Activated CD4-positive, alpha-beta T cell treated with anti-CD3 and anti-CD28 coated beads, Interleukin-2, amount 10 ng/mL, durations not matched to agents 7 days and 5 days (primary cell): ENCODE measurements at places on chromosomes 1 and 21.

DNA sequence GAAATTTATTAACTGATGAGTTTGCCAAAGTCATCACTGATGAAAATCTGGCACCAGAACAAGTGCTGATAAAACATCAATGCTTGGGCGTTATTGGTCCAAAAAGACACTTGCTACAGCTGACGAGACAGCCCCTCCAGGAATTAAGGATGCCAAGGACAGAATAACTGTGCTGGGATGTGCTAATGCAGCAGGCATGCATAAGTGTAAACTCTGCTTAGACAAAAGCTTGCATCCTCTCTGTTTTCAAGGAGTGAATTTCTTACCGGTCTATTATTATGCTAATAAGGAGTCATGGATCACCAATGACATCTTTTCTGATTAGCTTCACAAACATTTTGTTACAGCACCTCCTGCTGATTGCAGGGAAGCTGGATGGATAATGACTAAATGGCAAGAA lies 402.0 kb downstream of the LTN1 start:
- DNase-seq = no peak

GRCh38 chr21:44547656-44548331 lies 3.5 kb downstream of the KRTAP10-2 start:
- DNase-seq = peak; percentile 45

- DNase-seq = no peak
Measured at GRCh38 chr1:15942661-15943327, 33.1 kb downstream of the ZBTB17 start.

- no peak for DNase-seq
Measured at GRCh38 chr1:89907727-89908212, 86.9 kb downstream of the LRRC8D start.

- no peak for DNase-seq
Measured at GRCh38 chr1:30054126-30054525, 669.3 kb downstream of the MATN1 start.

- DNase-seq = no peak
Measured at GRCh38 chr1:202081992-202082391, 40.7 kb upstream of the GPR37L1 start.

DNA sequence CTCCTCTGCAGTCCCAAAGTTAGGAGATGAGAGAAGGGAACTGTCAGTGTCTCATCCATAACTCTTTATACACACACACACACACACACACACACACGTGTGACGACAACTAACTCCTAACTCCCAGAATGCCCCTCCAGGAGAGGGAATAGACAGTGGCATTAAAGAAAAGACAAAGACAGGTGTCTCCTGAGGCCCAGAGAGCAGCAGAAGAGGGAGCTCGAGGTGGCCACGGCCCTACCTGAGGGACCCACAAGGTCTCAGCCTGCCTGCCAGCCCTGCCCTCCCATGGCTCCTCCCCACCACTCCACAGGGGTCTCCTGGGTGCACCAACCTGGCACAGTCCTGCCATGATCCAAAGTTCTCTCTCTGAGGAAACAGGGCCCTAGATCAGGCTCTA lies 1.6 kb upstream of the PHLDA3 start:
- no peak for DNase-seq

DNA sequence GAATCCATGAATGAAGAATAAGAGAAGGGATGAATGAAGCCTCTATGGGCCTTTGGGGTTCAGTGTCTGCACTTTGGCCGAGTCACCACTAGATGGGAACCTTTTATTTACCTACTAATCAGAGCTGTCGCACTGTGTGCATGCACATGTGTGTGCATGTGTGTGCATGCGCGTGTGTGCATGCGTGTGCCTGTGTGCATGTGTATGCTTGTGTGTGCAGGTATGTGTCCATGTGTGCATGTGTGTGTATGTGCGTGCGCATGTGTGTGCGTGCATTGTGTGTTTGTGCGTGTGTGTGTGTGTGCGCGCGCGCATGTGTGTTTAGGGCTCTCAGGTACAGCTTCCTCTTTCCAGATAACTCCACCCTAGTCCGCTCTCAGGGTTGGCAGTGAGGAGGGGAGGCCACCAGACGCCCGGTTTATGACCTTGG lies 20.4 kb upstream of the UBXN10 start:
- DNase-seq = no peak

- no peak for DNase-seq
Measured at GRCh38 chr1:27496604-27497155, 6.7 kb upstream of the WASF2 start.

DNA sequence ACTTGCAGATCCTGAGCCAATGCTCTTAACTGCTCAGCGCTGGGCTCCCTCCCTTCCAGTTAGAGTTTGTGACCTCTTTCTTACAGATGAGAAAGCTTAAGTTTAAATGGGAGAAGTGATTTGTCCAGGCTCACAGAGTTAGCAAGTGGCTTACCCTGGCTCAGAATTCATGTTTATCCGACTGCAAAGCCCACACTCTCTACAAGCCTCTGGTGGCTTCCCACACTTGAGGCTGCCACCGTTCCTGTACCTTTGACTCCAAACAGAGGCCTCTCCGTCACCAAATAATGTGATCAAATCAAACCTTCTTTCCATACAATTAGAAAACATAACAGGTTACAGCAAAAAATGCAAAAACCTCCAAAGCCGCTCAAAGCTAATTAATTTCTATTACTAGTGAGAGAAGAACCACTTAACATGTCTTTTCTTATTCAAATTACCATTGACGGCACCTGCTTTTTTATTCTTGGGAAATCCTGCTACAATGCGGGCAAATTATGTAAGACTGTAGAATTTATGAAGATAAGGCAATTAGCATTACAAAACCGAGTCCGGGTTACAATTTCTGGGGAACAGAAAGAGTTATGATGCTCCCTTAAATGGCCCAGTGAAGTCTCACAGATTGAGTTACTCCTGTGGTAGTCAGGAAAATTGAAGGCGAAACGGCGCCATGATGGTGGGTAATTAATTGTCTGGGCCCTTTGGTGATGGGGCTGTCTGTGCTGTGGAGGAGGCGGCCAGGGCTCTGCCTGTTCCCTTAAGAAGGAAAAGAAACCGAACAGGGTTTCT lies 324.3 kb upstream of the POU3F1 start:
- DNase-seq = no peak

- no peak for DNase-seq
Measured at GRCh38 chr1:83698644-83699043, 300.3 kb downstream of the TTLL7 start.

GRCh38 chr21:46500224-46500861 lies 41.7 kb downstream of the DIP2A start:
- peak; percentile 24 for DNase-seq

DNA sequence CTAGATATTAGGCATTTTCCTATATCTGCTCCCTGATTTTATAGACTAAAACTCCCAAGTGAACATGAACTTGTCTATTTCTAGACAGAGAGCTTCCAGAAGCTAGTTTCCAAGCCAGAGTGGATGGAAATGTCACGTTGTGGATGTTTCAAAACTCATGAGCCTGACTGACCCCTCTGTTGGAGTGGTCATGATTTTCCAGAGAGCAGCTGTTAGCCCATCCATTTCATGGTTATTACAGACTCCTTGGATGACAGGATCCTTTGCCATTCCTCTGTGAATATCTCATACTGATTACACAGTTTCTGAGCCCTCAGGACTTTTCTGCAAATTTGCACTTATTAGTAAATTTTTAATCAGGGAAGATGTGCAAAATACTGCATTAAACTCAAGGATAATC lies 76.8 kb upstream of the ATF3 start:
- DNase-seq = no peak

DNA sequence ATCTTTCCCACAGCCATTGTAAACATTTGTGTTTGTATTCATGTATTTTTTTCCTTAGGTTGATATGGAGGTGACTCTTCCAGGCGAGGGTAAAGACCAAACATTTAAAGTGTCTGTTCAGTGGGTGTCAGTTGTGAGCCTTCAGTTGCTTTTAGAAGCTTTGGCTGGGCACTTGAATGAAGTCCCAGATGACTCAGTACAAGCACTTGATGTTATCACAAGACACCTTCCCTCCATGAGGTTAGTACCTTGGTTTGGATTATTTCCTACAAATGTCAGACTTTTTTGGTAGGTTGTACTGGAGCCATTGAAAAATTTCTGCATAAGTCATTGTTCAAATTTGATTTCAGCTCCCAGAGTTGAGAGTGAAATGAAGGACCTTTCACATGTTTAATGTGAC lies 17.4 kb downstream of the AGO4 start:
- DNase-seq = no peak

GRCh38 chr1:10745886-10746455 lies 50.5 kb downstream of the CASZ1 start:
- no peak for DNase-seq

- no peak for DNase-seq
Measured at GRCh38 chr1:61013189-61013945, 69.0 kb upstream of the NFIA start.

DNA sequence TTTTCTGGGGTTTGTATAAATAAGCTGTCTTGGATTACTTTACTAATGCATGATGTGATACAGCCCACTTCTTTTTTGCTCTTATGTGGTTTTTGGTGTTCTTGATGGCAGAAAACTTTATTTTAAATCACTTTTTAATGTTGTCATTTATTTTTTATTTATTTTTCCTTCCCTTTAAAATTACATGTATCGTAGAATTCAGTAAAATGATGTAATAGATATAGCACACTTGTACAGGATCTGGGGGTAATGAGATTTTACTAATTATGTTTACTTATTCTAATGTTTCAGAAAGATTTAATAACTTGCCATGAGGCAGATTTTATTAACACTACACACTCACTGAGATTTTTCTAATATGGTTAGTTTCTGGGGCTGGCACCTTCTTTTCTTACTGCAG lies 701 bp upstream of the B3GALT2 start:
- DNase-seq = no peak

DNA sequence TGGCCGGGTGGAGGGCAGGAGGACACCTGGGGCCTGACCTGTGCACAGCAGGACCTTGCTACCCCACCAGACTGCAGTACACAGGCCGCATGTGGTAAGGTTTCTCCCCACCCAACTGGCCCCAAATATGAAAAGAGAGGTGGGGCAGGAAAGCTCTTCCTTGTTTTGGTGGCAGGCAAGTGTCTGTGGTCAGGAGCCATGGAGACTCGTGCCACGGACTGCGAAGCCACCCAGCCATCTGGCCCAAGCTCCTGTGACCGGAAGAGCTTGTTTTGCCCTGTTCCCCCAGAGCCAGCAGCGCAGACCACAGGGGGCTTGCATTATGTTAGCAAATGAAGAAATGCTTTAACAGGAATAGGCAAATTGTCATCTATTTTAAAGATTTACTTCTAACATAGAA lies 54.9 kb downstream of the OLIG1 start:
- no peak for DNase-seq

- no peak for DNase-seq
Measured at GRCh38 chr1:9716404-9717192, 65.1 kb downstream of the PIK3CD start.

DNA sequence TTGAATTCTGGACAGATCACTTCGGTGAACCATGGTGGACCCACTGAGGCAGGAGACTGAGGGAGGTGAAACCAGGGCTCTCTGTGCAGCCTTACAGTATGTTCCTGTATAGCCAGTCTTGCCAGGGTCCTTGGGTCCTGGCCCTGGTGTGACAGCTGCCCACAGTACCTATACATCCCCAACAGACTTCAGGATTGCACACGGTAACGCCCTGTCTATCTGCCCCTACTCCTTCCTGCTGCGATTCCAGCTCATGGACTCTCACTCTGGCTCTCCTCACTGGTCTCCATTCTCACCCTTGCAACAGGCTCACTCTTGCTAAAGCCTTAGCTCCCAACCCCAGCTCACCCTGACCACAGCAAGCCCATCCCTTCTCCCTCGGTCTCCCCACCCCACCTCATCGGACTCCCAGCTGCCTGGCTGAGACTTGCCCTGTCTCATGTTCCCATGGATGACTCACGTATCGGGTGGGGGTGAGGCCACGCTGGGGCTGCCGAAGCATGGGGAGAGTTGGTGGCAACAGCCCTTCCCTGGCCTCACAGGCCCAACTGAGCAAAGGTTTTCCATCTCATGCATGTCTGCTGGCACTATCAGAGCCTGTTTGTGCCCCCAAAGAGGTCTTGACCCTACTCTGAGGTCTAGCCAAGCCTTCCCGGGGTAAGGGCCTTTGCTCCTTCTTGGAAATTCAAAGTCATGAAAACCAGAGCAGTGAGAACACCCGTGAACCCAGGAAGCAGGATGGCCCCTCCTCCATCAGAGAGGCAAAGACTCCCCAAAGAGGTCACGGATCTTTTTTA lies 7.1 kb downstream of the PHLDA3 start:
- no peak for DNase-seq

GRCh38 chr1:180652792-180653191 lies 21.0 kb downstream of the XPR1 start:
- no peak for DNase-seq

DNA sequence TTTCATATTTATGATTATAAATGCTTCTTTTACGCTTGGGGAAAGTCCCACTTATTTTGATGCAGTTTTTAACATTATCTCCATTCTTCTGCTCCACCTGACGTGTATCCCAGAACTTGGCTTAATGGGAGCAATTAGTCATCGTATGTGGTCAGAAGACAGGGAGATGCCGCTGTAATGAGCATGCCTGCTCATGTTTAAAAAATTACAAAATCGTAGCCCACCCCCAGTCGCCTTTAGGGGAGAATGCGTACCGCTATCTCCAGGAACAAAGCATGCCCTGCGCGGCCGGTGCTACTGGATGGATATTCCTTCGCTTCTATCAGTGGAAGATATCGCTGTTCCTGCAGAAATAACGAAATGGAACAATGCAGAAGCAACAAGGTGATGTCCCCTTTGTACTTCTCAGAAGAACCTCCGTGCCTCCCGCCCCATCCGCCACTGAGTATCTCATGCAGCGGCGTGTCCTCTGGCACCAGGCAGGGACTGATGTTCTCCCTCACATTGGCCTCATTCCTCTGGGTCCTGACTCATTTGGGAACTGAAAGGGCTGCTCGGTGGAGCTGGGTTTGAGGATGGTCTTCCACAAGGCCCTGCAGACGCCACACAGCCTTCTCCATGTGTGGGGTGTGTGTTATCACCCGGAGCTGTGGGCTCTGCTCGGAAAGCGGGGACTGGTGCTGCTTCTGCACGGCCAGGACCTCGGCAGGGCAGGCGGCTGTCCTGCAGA lies 116.3 kb upstream of the COL6A1 start:
- no peak for DNase-seq
